ENCODE measurements at places on chromosomes 2 and 18.

DNA sequence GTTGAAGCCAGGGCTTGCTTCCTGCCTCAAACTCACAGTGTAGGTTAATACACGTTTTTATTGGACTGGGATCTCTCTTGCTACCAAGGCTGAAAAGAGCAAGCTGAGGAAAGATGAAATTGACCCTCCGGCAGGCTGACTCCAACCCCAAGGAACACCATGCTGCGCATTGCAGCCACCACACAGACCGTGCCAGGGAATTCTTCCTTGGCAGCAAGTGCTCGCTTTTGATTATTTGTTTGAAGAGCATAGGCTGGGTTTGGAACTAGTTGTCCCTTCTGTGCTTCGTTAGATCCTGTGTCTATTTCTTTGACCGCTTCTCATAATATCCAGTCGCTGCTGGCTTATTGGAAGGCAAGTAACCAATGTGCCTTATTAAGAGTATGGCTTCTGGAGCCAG is 34.4 kb upstream of the DARS1 start:
- DNase-seq = no peak

DNA sequence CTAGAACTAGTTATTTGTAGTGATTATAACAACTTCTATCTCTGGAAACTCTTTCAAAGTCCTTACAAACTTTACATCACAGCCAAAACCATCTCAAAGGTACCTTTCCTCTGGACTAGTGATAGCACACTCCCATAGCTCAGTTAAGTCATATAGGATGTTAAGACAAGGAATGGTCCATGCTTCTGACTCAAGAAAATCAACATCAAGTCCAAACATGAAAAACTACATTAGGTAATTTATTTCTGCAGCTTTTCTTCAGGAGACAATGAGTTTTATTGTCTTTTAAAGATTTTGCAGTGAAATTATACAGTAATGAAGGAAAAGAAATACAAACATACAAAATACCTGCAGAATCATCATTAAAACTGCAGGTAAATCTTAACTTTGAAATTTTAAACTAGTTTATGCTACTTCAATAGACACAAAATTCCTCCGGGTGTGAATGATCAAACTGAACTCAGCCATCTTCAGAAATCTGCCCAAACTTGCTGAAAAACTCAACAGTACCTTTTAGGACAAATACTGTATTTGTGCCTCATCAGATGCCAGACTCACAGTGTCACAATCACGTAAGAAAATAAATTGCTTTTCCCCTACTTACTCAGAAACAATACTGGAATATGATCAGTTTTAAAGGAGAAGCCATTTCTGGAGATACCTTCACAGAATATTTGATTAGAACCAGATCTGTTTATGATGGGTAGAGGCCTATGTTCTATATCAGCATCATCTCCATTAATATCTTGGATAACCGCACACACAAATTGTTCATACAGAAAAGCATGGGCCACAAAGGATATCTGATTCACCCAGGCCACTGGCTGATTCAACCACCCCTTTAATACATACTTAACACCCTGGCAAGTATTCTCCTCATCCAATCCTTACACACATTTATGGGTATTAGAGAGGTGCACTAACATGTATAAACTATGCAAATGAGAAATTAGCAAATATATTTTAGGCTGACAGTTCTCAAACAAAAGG is 2.6 kb downstream of the TMEM131 start:
- DNase-seq = no peak

GRCh38 chr2:179726461-179727180 is 134.8 kb downstream of the ZNF385B start:
- no peak for DNase-seq

DNA sequence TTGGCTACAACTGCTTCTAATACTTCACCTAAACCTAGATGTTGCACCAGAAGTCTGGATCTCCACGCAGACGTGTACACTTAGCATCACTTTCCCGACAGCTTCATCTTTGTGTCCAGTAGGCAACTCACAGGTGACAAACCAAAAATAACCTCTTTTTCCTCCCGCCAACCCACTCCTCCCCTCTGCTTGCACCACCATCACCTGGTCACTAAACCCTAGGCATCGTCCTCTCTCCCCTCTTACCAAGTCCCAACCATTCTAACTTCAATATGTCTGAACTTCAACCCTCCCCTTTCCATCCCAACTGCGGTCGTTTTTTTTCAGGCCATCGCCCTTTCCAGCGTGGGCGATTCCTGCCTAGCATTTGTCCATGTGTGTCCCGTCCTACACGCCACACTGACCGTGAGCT is 413 bp upstream of the CHMP3 start:
- DNase-seq = no peak

- no peak for DNase-seq
These were observed 796 bp downstream of the RFTN2 start for GRCh38 chr2:197674591-197674990.
